Stimulated activated CD4-positive, alpha-beta T cell treated with anti-CD3 and anti-CD28 coated beads, Interleukin-1b, Interleukin-23, amount 100 ng/mL, for 48 hours (primary cell): ENCODE measurements at places on chromosomes 5 and 9.

DNA sequence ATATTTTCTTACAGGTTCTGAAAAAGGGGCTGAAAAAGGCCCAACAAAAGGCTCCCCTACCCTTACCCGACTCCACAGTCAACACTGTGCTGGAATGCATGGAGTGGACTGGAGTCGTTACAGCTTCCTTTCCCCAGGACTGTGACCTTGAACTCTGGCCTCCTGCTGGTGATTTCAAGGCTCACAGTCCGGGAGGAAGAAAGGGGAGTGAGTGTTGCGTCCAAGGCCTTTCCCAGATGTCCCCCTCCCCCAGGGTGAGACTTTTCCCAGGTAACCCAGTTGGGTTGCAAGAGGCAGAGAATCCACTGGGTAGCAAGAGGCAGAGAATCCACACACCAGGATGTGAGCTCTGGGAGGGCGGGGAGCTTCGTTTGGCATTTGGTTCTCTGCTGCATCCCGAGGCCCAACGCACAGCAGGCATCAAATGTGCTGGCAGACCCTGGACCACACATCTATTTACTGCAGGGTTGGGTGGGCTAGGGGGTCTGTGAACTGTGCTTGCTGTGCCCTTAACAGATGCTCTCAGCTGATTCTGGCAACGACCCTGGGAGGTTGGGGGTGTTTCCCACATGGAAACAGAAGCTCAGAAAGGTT lies 37.5 kb downstream of the FABP6 start:
- DNase-seq, result no peak

- DNase-seq, result no peak
These were observed 39.8 kb downstream of the STARD4 start for GRCh38 chr5:111472579-111472978.

- no peak for DNase-seq
These were observed 43.3 kb upstream of the TJP2 start for GRCh38 chr9:69130456-69131441.

- no peak for DNase-seq
These were observed 7.5 kb upstream of the PAM start for GRCh38 chr5:102747386-102748166.

- DNase-seq, result no peak
These were observed 137.6 kb upstream of the ZNF618 start for GRCh38 chr9:113738496-113738892.

DNA sequence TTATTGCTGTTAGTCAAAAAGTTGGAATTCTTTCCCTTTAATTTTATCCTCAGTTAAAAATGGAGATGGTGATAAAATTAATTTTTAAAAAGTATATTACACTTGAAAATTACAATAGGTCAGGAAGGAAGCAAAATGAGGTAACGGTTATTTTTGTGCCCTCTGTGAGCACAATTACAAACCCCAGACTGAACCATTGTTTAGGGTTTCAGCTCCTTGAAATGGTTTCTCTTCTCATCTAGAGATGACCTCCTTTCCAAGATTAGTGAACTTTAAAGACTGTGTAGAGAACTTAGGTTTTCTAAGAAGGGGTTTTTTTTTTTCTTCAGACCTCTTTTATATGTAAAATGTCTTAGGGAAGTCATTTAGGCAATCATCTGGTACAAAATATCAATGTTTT lies 126.2 kb upstream of the CHD1 start:
- no peak for DNase-seq

GRCh38 chr9:76257311-76257710 lies 136.9 kb downstream of the RFK start:
- no peak for DNase-seq

DNA sequence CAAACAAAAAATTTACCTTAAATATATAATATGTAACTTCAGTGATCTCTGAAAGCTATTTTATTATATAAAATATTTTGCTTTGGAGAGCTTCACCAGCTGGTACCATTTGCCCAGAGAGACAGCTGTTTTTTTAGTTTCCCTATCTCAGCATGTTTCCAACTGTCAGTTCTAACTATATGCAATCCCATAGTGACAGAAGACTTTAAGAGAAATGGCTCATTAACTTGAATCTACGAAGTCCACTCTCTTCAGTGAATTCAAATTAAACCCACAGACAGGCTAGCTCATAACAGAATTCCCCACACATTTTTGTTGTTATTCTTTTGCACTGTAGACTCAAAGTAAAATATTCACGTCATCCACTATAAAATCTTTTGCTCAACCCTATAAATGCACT lies 251.8 kb upstream of the POU5F2 start:
- no peak for DNase-seq

- DNase-seq, result no peak
These were observed 18.7 kb downstream of the ROPN1L start for GRCh38 chr5:10460252-10460906.

GRCh38 chr9:108972186-108972585 lies 38.0 kb downstream of the ABITRAM start:
- no peak for DNase-seq

GRCh38 chr5:156892223-156892622 lies 42.1 kb downstream of the PPP1R2B start:
- DNase-seq, result no peak

GRCh38 chr5:126253406-126253805 lies 169.8 kb upstream of the GRAMD2B start:
- DNase-seq, result no peak

- no peak for DNase-seq
These were observed 7.8 kb downstream of the SH3PXD2B start for GRCh38 chr5:172446336-172447051.

DNA sequence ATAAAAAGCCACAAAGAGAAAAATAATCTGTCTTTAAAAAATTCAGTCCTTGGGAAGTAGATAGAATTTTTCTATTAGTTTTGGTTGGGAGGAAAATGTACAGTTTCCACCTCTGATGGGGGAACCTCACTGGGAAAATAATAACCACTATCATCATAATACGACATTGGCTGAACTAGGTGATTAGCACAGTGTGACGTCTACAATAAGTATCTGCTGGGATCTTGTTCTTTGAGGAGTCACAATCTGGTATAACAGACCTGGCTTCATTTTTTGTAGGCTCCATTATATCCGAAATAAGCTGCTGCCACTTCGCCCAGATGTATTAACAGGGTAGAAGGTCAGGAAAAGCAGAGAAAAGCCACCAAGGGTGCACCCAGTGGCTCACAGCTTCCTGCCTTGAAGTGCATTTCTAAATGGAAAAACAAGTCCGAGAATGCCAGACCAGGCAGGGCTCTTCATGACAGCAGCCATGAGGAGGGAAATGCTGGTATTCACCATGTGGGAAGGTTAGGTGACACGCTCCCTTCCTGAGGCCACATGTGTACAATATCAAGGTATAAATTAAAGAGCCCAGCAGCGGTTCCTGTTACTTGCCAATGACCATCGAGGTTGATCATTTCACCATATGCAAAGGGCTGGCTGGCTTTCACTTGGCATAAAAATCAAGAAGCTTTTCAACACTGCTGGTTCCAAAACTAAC lies 152.8 kb downstream of the PRELID2 start:
- no peak for DNase-seq

GRCh38 chr5:111582993-111583601 lies 70.8 kb upstream of the STARD4 start:
- DNase-seq, result no peak

GRCh38 chr5:115487756-115488155 lies 56.8 kb downstream of the FEM1C start:
- DNase-seq, result peak; percentile 29

DNA sequence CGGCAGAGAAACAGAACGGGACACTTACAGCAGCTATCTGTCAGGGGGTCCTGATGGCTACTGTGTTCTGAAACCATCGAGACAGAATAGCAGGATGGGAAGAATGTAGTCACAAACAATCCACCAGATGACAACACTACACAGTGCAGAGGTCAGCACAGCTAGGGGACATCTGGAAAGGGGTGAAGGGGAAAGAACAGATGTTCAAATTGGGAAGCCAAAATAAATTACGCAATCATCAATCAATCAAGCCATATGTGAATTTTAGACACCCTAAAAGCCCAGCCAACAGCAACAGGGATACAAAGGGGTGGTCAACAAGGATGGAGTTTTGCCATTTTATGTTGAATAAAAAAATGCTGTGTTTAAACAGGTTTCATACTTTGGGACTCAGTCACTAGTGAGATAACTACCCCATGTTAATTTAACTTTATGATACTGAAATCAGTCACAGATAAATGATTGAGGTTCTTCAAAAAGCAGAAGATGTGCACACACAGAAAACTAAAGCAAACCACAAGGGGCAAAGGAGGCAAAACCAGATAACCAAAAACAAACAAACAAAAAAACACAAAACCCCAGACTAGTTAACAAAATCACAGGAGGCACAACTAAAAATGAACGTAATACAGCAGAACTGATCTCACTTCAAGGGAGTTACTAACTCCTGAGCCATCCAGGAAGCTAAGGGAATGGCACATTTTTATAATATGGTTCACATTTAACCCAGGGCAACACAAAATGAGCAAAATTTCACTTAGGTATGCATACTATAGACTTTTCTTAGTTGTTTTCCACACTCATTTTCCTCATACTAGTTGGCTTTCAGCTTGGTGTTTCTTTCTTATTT lies 65.9 kb downstream of the HABP4 start:
- no peak for DNase-seq

GRCh38 chr9:96027251-96028131 lies 152.0 kb downstream of the ERCC6L2 start:
- DNase-seq, result no peak

GRCh38 chr9:18071651-18072060 lies 402.3 kb upstream of the ADAMTSL1 start:
- DNase-seq, result no peak

GRCh38 chr9:115590011-115590410 lies 472.1 kb upstream of the TNC start:
- no peak for DNase-seq

DNA sequence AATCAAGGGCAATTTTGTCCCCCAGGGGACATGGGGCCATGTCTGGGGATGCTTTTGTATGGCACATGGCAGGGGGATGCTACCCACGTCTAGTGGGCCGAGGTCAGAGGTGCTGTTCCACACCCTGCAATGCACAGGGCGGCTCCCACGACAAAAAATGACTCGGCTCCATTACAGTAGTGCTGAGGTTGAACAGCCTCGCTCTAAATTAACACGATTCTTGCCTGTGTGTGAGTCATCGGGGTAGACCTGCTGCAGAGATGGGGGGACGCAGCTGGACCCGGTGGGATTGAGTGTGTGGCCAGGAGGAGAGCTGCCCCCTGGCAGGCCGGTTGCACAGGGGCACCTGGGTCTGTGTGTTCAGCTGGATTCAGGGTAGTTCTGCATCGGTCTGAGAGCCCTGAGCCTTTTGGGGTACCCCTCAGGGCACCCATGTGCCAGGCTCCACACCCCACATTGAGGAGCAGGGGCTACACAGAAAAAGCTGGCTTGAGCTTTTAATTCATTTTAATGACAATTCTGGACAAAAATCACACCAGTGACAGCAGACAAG lies 20.0 kb upstream of the COL5A1 start:
- DNase-seq, result no peak

DNA sequence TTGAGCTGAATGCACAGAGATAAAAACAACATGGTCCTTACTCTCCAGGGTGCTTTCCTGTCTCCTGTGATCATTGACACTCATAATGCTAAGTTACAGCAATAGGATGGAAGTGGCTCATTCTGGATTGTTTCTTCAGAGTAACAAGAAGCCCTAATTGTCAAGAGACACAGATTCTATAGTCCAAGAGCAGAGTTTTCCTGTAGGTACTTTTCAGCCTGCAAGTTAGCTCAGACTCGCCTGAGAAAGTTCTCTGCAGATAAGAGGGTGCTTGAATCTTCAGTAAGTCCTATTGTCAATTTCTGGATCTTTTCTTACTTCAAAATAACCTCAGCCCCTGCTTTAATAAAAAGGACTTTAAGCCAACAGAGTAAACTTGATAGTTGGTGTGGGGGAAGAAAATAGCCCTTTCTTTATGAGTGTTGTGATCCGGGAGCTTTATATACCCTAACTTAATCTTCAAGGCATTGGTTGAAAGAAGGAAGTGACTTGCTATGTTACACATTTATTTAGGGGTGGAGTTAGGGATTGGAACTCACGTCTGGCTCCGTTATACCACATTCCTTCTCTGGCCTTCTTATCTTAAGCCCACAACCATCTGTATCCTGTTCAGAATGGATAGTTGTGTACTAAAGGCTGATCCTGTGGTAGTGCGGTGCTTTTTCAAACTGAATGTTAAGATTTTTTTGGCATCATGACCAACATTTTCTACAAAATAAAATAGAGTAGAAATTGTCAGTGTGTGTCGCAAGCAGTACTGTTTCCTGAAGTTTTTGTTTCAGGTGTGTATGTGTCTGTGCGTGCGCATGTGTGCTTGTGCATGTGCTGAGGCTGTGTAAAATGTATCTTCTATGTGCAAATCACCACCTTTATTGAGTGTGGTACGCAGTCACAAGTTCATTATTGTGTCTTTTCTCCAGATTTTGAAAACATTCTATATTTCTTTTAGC lies 173.9 kb downstream of the WDR70 start:
- no peak for DNase-seq

- no peak for DNase-seq
These were observed 125.4 kb downstream of the GABRG2 start for GRCh38 chr5:162193012-162193411.

GRCh38 chr5:102554728-102555127 lies 55.9 kb upstream of the SLCO6A1 start:
- DNase-seq, result no peak

- DNase-seq, result no peak
These were observed 49.9 kb downstream of the ZFAND5 start for GRCh38 chr9:72315089-72315509.

DNA sequence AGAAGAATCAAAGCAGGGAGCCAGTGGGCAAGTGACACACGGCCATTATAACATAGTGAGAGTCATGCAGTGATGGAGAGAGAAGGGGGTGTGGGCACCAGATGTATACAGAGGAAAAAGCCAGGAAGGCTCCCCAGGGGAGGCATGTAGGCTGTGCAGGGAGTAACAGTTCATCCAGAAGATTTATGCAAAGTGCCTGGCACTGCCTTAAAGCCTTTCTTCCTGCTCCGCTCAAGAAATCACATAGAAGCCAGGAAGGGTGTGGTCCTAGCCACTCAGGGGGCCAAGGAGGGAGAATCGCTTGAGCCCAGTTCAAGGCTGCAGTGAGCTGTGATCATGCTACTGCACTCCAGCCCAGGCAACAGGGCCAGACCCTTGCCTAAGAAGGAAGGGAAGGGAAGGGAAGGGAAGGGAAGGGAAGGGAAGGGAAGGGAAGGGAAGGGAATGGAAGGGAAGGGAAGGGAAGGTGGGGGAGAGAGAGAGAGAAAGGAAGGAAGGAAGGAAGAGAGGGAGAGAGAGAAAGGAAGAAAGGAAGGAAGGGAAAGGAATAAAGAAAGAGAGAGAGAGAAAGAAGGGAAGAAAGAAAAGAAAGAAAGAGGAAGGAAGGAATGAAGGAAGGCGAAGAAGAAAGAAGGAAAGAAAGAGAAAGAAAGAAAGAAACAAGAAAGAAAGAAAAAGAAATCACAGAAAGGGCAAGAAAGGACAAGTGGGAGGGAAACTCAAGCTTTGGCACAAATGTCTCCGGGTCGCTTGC lies 89.8 kb downstream of the LHX2 start:
- DNase-seq, result no peak

GRCh38 chr5:110517396-110517795 lies 209.1 kb downstream of the TMEM232 start:
- DNase-seq, result no peak

DNA sequence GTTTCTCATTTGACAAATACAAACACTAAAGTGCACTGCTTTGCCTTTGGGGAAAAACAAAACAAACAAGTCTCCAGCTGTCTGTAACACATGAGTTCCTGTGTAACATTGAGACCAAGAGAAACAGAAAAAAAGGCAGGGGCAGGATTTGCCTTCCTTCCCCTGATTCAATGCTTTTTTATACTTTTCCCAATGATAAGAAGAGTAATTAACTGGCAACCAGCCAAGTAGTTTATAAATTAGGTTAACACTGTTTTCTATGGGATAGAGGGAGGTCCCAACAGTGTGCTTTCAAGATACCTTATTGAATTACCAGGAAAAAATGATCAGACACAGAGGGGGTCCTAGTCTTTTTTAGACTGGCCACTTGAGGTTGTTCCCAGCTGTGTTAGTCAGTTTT lies 346.8 kb downstream of the TRIM36 start:
- DNase-seq, result no peak
